ENCODE measurements at places on chromosomes 1 and 21.

DNA sequence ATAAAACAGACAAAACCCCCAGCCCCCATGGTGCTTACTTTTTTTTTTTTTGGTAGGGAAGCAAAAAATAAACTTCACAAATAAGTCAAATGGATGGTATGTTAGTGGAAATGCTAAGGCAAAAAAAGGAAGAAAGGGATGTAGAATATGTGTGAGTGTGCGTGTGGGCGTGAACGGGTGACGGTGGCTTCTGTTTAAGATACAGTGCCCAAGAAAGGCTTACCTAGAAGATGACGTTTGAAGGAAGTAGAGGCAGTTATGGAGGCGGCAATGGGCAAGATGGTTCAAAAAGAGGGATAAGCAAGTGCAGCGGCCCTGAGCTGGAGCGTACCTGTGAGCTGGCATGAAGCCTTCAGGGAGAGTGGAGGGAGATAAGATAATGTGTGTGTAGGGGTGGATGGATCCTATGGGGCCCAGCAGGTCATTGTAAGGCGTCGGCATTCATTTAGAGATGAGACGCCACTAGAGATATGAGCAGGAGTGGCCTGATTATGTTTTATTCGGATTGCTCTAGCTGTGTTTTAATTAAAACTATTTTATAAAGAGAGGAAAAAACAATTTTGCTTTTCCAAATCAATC lies 19.9 kb downstream of the LEPR start:
- no peak for DNase-seq

GRCh38 chr1:3314491-3315381 lies 139.7 kb upstream of the ARHGEF16 start:
- DNase-seq, result no peak

- no peak for DNase-seq
Observed at GRCh38 chr1:233730809-233731208, 116.9 kb downstream of the KCNK1 start.

DNA sequence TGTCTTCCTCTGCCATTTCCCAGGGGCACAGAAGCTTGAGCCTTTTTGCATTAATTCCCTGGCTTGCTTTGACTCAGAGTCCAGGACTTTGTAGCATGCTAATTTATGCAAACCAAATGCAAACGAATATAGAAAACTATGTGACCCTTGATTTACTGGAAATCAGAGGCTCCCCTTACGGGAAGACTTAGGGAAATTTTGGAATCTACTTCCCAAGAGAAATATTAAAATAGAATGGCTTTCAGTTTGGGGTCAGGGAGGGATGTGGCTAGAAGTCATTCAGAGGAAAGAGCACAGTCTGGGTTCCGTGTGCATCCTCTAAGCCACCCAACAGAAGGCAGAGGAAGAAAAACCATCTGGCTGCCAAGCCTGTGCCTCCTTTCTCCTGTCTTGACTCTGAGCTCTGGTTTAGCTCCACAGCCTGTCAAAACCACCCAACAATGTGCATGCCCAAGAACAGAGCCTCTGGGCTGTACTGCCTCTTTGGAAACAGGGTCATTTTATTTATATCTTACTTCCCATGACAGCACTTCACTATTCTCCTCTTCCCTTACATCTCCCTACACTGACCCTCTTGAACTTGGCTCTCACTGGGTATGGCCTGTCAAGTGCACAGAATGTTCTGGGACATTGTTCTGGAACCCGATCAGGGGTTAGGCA lies 30.1 kb downstream of the ATF3 start:
- no peak for DNase-seq

DNA sequence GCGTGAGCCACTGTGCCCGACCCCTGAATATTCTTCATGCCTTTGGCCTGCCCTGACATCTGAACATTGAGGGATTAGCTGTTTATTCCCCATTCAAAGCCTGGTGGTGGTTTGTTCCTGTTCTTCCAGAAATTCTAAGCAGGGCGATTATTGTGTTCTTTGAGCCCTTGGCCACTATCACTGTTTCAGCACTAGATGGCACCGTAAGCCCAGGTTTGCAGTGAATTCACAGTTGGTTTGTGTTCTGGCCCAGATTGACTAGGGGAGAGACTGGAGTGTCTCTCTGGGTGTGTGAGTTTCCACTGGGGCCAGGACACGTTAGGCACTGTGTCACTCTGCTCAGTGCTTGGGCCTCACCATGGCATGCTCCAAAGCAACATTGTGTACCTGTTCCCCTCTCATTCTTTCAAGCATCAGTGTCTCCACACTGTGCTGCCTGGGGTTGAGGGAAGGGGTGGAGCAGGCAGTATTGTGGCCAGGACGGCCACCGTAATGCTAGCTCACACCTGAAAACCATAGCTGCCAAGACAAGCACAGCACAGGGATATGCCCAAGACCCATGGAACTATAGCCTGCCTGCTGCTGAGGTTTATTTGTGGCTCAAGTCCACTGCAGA lies 52.7 kb downstream of the PKN2 start:
- no peak for DNase-seq

GRCh38 chr21:46096596-46097335 lies 1.1 kb upstream of the COL6A2 start:
- no peak for DNase-seq

- DNase-seq, result no peak
Observed at GRCh38 chr21:26557106-26557505, 16.0 kb downstream of the CYYR1 start.

- no peak for DNase-seq
Observed at GRCh38 chr1:63891060-63891690, 117.4 kb downstream of the ROR1 start.

DNA sequence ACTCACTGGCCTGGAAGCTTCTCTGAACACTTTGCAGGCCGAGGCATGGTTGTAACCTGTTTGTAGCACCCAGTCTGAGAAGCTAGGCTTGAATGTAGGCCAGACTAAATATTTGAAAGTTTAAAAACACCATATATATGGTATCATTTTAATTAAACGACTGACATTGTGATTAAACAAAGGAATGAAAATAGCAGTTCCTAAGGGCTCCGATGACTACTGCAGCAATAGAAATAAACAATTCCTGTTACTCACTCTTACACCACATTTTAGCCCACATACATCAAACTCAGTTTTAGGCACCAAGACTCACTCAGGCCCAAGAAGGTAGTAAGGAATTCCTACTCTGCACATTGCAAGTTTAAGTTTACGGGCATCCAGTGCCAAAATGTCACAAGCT lies 281.2 kb downstream of the AKT3 start:
- no peak for DNase-seq

All from stimulated activated CD4-positive, alpha-beta T cell treated with anti-CD3 and anti-CD28 coated beads, TNF-alpha, amount 100 ng/mL, for 1 hour (primary cell).